ENCODE measurements at places on chromosomes 2 and 18.

- peak; percentile 7 for DNase-seq
Observed at GRCh38 chr18:74791501-74792194, 194.0 kb downstream of the ZNF407 start.

DNA sequence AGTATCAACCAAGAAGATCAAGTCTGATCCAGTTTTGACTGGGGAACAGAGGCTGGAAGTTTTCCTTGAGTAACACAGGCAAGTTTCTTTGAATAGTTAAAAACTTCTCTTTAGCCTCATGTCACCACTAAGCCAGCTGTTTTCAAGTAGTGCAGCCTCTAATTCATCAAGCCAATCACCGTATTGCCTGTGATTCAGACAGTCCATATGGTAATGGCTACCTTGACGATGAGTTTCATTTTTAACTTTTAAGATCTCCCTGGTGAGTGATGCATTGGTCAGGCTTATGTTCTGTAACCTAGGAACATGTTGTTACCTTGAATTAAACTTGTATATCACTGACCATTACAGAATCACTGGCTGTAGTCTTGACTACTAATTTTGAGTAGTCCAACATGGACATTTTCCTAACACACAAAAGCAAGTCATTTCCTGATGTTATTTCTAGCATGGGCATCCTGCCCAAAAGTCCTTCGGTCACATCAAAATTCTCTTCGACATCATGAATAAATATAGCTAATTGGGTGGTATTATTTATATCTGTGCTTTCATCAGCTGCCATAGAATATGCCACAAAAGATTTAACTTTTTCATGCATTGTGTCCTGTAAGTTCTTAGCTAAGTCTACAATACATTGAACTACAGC lies 238.8 kb upstream of the GCFC2 start:
- no peak for DNase-seq

DNA sequence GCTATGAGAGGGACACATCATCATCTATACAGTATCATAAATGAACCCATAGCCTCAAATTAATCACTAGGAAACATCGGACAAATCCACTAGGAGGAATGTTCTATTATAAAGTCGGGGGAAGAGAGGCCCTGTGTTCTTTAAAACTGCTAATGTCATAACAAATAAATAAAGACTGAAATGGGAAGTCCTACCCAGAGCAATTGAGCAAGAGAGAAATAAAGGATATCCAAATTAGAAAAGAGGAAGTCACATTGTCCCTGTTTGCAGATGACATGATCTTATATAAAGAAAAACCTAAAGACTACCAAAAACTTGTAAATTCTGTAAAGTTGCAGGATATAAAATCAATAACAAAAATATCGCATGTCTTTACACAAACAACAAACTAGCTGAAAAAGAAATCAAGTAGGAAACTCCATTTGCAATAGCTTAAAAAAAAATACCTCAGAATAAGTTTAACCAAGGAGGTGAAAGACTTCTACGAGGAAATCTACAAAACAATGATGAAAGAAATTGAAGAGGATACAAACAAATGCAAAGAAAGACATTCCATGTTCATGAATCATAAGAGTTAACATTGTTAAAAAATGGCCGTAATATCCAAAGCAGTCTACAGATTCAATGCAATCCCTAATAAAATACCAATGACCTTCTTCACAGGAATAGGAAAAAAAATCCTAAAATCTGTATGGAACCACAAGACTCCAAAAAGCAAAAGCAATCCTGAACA lies 30.6 kb downstream of the RTN4 start:
- DNase-seq = no peak

DNA sequence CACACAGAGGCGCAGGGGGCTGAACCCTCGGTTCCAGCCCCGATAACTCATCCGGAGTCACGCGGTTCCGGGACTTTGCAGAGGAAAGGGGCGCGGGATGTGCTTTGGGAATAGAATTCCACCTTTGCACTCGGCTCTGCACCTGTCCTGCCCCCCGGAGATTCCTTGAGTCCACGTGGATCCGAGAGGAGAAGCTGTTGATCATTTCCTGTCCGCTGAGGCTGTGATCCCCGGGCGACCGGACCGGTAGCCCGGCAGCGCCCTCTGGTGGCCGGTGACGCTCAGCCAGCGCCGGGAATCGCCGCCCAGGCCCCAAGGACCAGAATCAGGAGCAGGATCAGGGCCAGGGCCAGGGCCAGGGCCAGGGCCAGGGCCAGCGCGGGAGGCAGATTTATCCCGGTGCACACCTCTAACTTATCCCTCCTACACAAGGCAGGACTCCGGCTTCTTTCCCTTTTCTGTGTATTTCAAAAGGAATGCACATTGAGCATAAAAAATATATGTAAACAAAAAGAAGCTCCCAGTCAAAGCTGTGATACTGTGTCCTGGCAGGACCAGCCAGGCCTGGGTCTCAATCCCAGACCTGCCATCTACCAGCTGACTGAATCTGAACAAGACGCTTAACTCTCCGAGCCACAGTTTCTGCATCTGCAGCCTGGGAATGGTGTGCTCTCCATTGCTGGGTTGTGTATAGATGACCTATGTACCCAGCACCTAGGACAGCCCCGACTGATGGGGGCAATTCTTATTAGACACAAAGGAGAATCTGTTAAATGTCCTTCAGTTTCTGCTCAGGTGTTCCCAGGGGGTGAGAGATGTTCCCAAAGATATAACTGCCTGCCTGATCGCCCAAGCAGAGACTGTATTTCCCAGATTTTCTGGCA lies 8.5 kb upstream of the SPATA3 start:
- DNase-seq = peak; percentile 95

GRCh38 chr2:120831891-120832290 lies 96.2 kb downstream of the GLI2 start:
- DNase-seq = no peak

- peak; percentile 26 for DNase-seq
Observed at GRCh38 chr2:215613280-215613679, 177.4 kb upstream of the FN1 start.

GRCh38 chr2:231357931-231358330 lies 37.6 kb upstream of the B3GNT7 start:
- DNase-seq = no peak

DNA sequence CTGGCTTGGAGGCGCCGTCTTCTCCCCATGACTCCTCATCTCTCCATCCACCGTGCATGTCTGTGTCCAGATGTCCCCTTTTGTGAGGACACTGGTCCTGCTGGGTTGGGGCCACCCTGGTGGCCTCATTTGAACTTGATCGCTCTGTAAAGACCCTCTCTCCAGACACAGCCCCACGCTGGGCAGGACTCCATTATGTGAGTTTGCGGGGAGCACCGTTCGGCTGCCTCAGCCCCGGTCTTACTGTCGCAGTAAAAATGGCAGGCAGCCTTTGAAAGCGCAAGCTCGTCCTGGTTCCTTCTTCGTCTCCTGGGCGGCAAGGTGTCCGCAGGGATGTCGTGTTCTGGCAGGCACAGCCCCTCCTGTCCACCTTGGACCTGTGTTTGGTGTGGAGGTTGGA lies 17.7 kb downstream of the NFATC1 start:
- DNase-seq = no peak

- DNase-seq = no peak
Observed at GRCh38 chr2:25453199-25453905, 111.6 kb upstream of the DNMT3A start.

GRCh38 chr2:240024766-240025165 lies 376 bp downstream of the NDUFA10 start:
- DNase-seq = peak; percentile 36

DNA sequence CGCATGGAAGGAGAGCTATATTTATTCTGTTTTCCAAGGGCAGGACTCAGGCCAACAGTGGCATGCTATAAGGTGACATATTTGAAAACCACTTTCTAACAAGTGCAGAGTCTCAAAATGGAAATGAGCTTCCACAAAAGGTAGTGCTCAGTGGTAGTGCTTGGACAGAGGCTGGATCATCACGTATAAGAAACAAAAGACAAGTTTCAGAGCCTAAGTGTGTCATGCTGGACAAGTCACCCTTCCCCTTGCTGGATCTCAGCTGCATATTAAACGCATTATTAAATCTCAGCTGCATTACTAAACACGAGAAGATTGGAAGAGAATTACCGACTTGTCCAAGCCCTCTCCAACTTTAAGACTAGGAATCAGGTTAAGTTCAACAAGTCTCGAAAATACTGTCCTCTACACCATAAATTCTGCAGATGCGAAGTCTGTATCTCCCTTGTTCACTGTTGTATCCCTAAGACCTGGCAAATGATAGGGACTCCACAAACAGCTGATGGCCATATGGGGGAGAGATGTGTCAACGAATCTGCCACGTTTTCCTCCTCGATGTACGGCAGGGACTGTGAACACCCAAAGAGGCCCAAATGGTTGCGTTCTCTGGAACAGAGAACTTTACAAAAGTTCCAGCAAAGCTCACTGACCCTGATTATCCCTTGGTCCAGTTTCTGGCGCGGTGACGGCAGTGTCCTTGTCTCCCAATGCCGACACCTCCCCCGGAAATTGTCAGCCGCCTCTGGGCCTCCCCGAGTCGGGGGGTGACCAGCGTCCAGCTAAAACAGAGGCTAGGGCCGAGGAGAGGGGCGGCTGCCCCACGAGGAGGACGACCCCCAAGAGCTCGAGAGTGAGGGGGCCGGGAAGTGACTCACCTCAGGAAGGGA lies 611 bp downstream of the NOL10 start:
- peak; percentile 22 for DNase-seq

DNA sequence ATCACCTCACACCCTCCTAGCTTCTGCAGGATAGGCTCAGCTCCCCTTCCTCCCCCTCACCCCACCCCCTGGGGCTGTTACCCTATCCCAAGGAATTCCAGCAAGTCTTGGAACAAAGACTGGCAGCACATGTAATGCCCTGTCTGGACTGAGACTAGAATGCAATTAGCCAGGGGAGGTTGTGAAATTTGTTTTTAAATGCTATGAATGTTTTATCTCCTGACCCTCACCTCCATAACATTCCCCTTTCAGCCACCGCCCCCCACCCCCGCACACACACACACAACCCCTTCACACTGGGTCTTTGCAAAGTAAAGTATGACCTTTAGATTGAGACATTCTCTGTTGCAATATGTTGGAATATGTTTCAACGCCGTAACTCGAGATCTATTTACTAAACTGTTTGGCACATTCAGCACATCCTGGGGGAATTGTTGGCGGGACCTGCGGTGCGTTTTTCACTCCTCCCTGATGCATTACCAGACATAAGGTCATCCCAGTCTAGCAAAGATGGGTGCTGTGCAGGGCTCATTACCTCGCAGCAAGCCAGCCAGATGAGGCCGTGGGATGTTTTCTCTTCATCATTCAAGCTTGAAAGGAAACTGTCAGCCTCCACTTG lies 290.7 kb upstream of the SLC14A2 start:
- peak; percentile 34 for DNase-seq

- DNase-seq = no peak
Observed at GRCh38 chr2:238706673-238707072, 141.2 kb upstream of the TWIST2 start.

GRCh38 chr2:18232731-18233438 lies 327.6 kb downstream of the RDH14 start:
- DNase-seq = no peak

DNA sequence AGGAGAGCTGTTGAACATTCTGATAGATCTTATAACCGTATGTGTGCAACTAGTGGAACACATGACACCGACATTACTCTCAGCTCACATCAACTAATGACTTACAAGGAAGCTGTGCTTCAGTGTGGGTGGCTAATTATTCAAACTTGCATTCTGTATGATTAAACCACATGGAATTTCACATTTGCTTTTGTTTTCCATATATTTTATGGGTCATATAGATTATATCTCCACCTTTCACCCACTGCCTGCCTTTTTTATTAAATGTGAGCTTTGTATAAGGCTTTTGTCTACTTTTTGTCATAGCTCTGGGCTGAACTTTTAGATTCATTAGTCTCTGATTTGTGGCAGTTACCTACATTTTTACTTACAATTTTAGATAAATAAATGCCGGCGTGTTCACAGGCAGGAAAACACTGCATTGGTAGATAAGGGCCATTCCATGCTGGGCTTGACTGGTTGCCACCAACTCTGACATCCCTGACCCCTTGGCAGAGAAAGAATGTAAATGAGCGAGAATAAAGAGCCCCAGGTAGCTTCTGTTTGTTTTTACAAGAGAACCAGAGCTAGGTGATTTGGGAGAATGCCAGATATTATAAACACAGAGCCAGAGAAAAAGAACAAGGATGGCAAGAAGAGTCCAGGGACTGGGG lies 35.7 kb downstream of the LYPD6 start:
- DNase-seq = no peak

DNA sequence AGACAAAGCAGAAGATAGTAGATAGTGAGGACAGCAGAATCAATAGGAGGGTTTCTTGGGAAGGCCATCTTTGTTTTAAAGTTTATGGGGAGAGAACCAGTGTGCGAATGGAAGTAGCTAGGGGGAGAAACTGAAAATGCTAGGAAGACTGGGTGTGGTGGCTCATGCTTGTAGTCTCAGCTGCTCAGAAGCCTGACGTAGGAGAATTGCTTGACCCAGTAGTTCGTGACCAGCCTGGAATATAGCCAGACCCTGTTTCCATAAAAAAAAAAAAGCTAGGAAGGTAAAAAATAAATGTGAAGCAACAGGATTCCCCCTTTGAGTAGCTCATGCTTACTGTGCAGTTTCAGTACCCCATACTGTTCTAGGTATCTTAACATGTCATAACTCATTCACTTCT lies 19.2 kb upstream of the DRC1 start:
- DNase-seq = no peak

GRCh38 chr18:65380986-65381385 lies 369.8 kb upstream of the CDH7 start:
- no peak for DNase-seq

Measured in AG08396 (cell line).